ENCODE measurements at places on chromosomes 12 and 14.

DNA sequence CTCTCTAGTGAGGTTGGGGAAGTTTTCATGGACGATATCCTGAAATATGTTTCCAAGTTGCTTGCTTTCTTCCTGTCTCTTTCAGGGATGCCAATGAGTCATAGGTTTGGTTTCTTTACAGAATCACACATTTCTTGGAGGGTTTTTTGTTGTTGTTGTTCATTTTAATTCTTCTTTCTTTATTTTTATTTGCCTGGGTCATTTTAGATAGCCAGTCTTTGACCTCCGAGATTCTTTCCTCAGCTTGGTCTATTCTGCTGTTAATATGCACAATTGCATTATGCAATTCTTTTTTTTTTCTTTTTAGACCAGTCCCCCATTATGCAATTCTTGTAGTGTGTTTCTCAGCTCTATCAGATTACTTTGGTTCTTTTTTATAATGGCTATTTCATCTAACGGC, 338.9 kb downstream of the AEBP2 start:
- DNase-seq = no peak

DNA sequence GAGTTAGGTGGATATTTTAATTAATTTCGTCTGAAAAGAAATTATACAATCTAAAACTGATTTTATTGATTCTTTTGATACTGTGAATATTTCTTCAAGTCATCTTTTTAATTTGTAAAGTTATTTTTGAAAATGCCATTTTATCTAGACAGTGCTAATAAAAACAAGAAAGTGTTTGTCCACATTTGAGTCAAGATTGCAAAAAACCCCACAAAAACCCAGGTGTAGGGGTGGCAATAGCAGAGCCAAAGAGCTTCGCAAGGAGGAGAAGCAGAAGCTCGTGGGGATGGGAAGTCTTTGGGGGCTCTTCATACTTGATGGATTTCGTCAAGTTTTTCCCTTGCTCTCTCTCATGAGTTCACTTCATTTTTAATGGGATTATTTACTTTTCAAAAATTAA, 6.0 kb downstream of the RNASE6 start:
- no peak for DNase-seq

DNA sequence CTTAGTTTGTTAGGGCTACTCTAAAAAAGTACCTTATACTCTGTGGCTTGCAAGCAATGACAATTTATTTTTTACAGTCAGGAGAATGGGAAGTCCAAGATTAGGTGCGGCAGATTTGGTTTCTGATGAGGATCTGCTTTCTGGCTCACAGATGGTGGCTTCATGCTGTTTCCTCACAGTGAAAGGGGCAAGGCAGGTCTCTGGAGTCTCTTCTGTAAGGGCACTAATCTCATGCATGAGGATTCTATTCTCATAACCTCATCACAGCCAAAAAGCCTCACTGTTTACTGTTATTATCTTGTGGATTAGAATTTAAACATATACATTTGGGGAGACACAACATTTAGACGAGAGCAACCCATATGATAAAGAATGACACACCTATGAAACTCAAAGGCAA, 1957.4 kb upstream of the SEL1L start:
- DNase-seq = no peak

DNA sequence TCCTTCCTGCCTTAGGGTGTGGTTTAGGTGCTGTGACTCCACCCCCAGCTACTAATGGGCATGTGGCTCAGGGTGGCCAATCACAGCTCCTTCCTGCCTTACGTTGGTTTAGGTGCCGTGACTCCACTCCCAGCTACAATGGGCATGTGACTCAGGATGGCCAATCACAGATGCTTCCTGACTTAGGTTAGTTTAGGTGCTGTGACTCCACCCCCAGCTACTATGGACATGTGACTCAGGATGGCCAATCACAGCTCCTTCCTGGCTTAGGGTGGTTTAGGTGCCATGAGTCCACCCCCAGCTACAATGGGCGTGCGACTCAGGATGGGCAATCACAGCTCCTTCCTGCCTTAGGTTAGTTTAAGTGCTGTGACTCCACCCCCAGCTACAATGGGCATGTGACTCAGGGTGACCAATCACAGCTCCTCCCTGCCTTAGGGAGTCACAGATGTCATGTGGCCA, 163.9 kb downstream of the TBX5 start:
- no peak for DNase-seq

- DNase-seq = no peak
Observed at GRCh38 chr12:51863363-51863932, 14.9 kb upstream of the FIGNL2 start.

- DNase-seq = no peak
Observed at GRCh38 chr12:3595721-3596120, 104.7 kb downstream of the PRMT8 start.

GRCh38 chr12:129659961-129660622, 243.7 kb downstream of the TMEM132D start:
- no peak for DNase-seq

GRCh38 chr14:76126076-76126475, 25.6 kb upstream of the GPATCH2L start:
- no peak for DNase-seq

DNA sequence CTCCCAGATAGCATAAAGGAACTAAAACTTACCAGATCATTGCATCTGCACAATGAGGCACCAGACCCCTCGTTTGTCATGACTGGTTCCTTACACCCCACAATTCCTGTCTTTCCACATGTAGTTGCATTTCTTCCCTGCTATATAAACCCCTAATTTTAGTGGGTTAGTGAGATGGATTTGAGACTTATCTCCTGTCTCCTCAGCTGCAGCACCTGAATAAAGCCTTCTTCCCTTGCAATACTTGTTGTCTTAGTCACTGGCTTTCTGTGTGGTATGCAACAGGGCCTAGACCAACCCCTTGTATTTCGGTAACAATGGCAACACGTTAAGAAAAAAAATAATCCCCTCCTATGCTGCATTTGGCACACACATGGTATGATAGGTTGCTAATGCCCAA, 13.0 kb downstream of the NUP37 start:
- no peak for DNase-seq

Data from hypothalamus (tissue), 51 donors.